ENCODE measurements at places on chromosomes 1 and 21. TPM values are rescaled to one million over a fixed set of nuclear protein-coding genes. Genes with fewer than 3 reads are reported as not detected.

- H3K4me1 ChIP-seq: peaks cover 6% of the 10 kb centered on the region
- H3K36me3 ChIP-seq: no peaks in the 10 kb centered on the region
- H3K27ac ChIP-seq: no peak overlapping the region
- DNase-seq: no peak
Measured at GRCh38 chr1:232560940-232561339, 69.0 kb downstream of the SIPA1L2 start.

- no peak overlapping the region for H3K27ac ChIP-seq
- no peaks in the 10 kb centered on the region for H3K36me3 ChIP-seq
- DNase-seq: peak; percentile 84
Measured at GRCh38 chr1:116915086-116915661, 5.5 kb downstream of the PTGFRN start.

DNA sequence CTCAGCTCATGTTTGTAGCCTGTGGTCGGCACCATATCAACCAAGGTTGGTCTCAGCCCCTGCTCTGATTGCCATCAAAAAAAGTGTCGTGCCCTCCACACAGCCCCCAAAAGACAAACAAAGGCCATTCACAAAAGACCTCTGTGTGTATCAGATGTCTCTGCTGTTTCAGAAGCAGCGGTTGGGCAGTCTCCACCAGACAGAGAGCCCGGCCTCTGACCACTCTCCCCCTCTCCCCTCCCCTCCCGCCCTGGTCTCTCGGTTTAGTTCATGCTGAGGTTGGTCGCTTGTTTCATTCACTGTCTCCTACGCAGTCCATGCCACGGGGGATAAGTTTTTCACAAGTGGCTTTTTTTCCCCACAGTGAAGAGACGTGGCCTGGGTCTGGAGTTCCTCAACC is 27.1 kb downstream of the ACTA1 start:
- no peak overlapping the region for H3K27ac ChIP-seq
- peak overlapping the region; percentile 17 for H3K4me3 ChIP-seq
- H3K4me1 ChIP-seq: peaks cover 9% of the 10 kb centered on the region
- peaks cover 42% of the 10 kb centered on the region for H3K27me3 ChIP-seq
- no peak for DNase-seq

RAB13 gene
- total RNA-seq: 145 TPM

LIN28A gene
- total RNA-seq: 16.7 TPM
